Urinary bladder (tissue), 4 donors: ENCODE measurements at places on chromosomes 6 and 20. TPM values are rescaled to one million over a fixed set of nuclear protein-coding genes. Genes with fewer than 3 reads are reported as not detected.

The ZNF334 gene
- 20.5 TPM for total RNA-seq

The LY86 gene
- 4.1 TPM for total RNA-seq

The PTK7 gene
- 89.6 TPM for total RNA-seq

The C6orf58 gene
- total RNA-seq: not detected

The VIP gene
- 6.3 TPM for total RNA-seq

The LY6G6F gene
- total RNA-seq: not detected

The OR2J3 gene
- not detected for total RNA-seq

The OPRM1 gene
- 1.2 TPM for total RNA-seq

The GPR63 gene
- total RNA-seq: 9.7 TPM

The CASS4 gene
- total RNA-seq: 1.9 TPM

The HLA-DRB5 gene
- total RNA-seq: 3.8 TPM

DNA sequence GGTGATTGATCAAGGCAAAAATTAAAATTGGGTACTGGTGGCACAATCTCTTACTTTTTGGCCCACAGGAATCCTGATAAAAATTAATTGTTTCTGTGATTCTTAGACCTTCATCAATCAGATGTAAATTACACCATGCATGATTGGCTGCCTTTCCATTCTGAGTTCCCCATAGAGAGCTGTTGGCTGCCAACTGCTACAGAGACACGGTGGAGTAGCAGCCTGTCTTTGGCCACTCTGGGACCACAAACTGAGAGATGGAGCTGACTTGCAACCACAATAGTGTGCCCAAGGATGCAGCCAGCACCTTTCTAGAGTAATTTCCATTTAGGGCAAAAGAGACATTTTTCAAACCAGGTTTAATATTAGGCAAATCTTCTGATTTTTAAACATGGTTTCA is 274.3 kb upstream of the MMS22L start:
- DNase-seq: no peak

DNA sequence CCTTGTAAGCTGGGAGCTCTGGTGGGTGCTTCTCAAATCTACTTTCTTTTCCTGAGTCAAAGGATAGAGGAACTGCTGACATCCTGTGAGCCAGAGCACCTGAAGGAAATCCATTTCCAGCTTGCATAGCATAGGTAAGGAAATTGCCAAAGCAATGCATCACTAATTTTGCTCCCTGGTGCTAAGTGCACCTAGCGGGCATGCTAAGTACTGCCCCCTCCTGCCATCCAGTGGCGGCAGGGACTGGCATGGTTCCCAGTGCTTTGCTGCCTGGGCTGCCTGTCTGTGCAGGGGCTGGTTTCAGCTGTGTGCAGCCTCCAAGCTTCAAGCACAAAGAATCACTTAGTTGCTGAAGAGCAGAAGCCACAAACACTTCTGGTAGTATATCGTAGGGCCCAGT is 63.9 kb downstream of the FARS2 start:
- DNase-seq: no peak

GRCh38 chr6:5492356-5492755 is 231.0 kb downstream of the FARS2 start:
- DNase-seq: no peak

- DNase-seq: no peak
Measured at GRCh38 chr20:48728042-48728825, 99.6 kb downstream of the PREX1 start.

DNA sequence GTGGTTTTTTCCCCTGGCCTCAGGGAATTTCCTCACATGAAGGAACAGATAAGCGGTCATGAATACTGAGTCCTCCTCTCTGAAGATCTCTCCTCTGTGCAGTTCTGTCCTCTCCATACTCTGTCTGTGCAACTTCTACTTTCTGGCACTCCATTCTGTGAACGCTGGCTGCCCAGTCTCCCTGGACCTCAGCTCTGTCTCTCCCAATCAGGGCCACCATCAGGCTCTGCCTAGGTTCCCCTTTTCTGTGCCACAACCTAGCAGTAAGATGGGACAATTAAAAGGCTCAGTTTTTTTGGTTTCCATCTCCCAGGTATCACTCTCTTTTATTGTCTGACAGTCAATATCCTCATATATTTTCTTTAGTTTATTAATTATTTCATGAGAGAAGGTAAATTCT is 4.8 kb upstream of the ADGB start:
- DNase-seq: no peak

DNA sequence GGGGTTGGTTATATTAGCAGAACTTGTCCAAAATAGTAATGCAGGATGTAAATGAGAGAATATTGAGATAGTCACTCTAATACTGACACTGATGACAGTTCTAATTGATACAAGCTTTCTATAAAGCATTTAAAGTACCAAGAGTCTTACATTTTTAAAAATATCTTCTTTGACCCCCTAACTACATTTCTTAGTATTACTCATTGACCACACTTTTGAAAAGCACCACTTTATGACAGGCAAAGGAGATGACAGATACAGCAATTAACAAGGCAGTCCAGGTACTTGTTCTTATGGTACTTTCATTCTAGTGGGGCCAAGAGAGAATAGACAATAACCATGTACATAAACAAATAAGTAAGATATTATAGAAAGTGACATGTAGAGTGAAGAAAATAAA is 139.4 kb upstream of the EYA4 start:
- no peak for DNase-seq

DNA sequence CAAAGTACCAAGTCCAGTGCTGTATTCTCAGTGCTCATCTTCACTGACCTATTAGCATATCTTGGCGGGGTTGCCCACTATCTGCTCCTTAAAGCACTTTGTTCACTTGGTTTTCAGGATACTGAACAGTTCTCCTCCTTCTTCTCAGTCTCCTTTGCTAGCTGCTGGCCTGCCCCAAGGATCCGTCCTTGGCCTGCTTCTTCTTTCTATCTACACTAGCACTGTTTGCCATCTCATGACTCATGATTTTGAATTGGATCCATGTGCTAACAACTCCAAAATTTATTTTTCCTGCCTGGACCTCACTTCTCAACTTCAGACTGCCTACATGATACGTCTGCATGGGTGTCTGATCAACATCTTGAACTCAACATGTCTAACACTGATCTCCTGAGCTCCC is 15.5 kb downstream of the TPD52L1 start:
- DNase-seq: no peak

- no peak for DNase-seq
Measured at GRCh38 chr6:155200012-155200411, 63.8 kb upstream of the CLDN20 start.

DNA sequence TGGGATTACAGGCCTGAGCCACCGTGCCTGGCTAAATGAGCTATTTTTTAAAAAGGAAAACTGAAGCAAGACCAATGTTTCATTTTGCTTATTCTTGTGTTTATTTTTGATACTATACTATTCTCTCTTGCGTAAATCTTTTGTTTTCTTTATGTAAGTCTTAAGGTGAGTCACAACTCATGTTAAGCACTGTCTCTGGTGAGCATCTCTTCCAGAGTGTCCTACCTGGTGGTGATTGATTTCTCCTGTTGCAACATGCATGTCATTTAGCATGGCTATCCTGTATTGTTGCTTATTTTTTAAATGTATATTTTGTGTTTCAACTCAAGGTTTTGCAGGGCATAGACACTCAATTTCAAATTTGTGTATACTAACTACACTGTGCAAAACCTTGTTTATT is 336.0 kb downstream of the RFPL4B start:
- no peak for DNase-seq

GRCh38 chr6:6942831-6943230 is 164.9 kb upstream of the RREB1 start:
- no peak for DNase-seq

DNA sequence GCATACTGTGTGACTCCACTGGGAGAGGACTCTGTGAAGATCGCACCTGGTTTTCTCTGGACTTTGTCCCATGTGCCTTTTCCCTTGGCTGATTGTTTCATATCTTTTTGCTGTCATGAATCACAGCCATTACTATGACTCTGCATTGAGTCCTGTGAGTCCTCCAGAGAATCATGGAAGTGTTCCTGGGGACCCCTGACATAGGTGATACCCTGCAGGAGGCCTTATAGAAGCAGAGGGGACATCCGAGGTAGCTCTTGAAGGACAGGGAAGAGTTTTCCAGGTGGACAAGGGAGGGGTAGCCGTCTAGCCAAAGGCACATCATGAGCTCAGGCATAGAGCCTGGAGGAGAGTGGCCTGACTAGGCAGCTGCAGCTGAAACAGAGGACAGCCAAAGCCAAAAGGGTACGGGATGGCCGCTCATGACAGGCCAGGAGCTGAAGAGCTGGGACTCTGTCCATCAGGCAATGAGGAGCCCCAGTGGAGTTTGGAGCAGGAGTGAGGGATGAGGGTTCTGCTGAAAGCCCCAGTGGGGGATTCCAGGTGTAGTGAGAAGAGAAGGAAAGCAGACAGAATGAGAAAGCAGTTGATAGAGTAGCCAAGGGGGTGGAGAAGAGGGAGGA is 86.6 kb upstream of the TOX2 start:
- DNase-seq: no peak

GRCh38 chr20:35663516-35664465 is 909 bp downstream of the CPNE1 start:
- no peak for DNase-seq

- no peak for DNase-seq
Measured at GRCh38 chr6:99344289-99344688, 5.2 kb downstream of the FAXC start.

- DNase-seq: no peak
Measured at GRCh38 chr6:125867483-125867942, 76.8 kb downstream of the NCOA7 start.

- DNase-seq: no peak
Measured at GRCh38 chr6:111624401-111625098, 18.9 kb upstream of the TRAF3IP2 start.

GRCh38 chr20:61977419-61977786 is 88.3 kb downstream of the TAF4 start:
- no peak for DNase-seq

- no peak for DNase-seq
Measured at GRCh38 chr20:58544891-58545290, 29.7 kb upstream of the APCDD1L start.

DNA sequence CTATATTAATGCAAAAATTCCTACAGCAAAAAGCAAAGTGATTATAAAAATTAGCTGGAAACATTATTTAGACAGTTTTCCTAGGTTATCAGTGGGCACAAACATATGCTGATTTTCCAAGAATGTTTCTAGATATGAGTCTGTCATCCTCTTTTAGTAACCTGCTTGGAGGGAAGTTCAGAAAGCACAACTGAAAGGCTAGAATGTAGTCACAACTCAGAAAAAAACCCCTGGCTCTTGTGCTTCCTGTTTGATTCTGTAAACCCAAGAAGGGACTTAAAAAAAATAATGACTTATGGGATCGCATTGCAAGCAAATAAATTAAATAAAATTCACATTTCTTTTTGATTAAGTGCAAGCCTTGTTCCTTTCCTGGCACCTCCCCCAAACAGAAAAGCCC is 708.4 kb upstream of the EPHA7 start:
- DNase-seq: no peak

- no peak for DNase-seq
Measured at GRCh38 chr20:64136004-64136710, 28.1 kb upstream of the MYT1 start.

DNA sequence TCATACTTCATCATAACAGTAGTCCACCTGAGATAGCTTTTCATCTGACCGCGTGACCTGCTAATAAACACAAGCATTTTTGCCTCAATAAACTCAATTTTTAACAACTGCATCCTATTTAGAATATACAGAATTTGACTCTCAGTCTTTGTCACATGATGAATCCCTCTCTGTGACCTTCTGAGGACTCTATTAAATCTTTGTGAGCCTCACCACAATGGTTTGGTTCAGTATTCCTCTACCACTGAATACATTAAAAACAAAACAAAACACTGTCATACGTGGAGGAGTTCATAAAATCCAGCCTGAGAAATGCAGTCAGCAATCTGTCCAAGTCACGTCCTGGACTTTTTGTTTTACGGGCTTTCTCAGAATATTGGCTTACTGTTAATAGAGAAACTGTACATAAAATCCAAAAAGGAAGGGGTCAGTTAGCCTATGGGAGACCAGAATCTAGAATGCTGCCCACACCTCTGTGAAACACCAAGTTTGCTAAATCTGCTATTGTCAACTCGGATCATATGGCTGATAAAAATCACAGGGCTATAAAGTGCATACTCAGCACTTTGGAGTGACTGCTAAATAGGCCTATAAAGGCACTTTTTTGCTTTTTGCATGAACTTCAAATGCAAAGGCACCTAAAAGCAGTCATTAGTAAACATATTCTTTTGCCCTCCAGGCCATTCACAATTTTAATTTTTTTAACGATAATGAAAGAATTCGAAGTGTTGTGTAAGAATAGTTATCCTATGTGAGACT is 190.3 kb upstream of the HDDC2 start:
- no peak for DNase-seq

GRCh38 chr6:46684771-46685170 is 2.9 kb upstream of the TDRD6 start:
- no peak for DNase-seq

DNA sequence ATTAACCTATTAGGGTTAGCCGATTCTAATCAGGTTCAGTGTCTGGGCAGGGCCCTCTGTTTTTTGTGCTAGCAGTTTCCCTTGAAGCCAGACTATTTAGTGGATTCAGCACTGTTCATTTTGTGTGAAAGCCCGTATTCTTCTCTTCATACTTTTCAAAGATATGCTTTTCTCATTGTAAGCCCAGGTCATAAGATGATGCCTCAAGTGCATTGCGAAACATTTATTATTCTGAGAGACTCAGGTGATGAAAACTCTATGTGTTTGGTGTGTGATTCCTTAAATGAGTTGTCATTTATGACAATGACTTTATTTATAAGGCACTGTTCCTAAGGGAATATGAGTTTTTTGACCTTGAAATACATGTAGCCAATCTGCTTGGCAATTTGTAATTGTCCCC is 851.0 kb upstream of the FLRT3 start:
- DNase-seq: no peak

GRCh38 chr20:17669306-17669931 is 12.6 kb downstream of the RRBP1 start:
- DNase-seq: no peak

DNA sequence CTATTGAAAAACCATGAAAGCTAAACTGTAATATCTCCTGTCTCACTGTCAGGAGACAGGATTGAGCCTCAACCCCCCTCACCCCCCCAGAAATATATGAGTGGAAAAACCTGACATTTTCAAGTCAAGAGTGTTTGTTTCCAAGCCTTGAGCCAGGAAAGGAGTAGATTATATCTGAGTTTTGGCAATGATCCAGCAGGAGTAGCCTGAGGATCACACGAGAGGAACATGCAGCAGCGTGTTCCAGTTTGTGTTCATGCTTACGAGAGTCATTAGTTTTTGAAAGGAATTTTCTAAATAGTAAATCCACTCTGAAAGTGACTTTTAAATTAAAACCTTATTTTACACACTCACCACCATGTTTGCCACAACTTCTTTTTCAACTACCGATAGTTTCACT is 15.8 kb downstream of the IL22RA2 start:
- peak; percentile 31 for DNase-seq
